ENCODE measurements at places on chromosomes 2 and 18. TPM values are rescaled to one million over a fixed set of nuclear protein-coding genes. Genes with fewer than 3 reads are reported as not detected.
A peak's percentile ranks its signal among the peaks of the same experiment; 100 is the strongest.

DNA sequence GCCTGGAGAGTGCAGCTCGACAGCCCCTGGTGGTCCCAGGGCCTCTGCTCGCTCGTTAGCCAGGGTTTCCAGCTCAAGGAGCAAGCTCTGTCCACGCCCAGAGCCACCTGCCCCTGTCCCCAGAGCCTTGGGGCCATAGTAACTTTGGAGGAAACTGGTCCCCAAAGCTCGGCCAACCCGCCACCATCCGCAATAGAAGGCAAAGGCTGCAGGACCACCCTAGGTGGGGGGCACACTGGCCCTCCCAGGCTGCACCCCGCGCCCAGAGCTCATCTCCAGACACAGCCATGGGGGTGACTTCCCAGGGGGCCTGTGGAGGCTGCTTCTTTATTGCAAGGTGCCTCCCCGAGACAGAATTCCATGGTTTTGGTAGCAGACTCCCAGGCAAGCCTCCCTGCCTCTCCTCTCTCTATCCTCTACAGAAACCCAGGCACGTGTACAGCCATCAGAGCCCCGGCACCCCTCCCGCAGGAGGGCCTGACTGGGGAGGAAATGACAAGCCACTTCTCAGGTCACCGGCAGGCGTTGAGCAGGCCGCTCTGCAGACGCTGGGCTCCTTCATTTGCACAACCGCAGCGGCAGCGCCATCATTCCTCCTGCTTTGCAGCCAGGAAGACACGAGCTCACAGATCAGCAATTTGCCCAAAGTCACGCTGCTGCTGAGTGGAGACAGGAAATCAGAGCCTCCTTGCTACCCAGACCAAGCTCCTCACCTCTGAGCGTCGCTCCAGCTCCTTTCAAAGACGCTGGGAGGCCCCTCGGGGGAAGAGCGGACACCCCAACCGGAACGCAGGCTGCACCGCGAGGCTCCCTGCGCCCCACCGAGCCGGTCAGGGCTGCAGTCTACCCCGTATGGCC lies 80.2 kb downstream of the NDUFA10 start:
- peak; percentile 90 for DNase-seq

Gene COLEC11
- total RNA-seq, result 3.8 TPM

Gene SLC14A1
- total RNA-seq, result 2.2 TPM

DNA sequence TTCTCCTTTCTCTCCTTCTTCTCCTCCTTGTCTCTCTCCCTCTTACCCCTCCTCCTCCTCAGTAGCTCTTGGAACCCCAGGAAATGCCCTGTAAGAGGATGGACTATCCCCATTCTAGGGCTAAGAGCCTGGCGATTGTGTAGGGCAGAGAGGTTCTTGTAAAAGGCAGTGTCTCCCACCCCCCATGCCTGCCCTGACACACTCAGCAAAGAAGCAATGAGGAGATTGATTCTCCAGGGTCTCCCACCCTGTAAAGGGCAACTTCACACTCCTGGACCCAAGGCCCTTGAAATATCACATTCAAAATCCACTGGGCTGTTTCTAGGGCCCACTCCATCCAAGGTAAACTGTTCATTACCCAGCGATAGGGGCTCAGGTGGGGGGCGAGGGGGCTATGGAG lies 144.1 kb downstream of the INSIG2 start:
- no peak for DNase-seq

DNA sequence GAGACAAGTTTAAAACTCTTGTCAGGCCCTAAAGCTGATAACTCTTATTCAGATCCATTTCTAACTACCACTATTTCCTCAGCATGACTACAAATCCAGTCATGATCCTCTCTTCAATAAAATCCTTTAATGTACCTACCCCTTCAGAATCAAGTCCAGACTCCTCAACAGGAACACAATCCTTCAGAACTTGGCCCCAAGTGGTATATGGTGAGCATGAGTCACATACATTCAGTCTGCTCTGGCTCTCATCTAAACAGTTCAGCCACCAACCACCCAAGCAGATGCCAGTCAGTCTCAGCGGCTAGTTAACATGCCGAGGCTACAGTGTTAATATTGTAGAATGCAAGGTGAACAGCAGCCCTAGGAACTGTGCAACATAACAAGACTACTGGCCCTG lies 9.7 kb downstream of the LMAN2L start:
- DNase-seq, result no peak

Gene CD207
- not detected for total RNA-seq

DNA sequence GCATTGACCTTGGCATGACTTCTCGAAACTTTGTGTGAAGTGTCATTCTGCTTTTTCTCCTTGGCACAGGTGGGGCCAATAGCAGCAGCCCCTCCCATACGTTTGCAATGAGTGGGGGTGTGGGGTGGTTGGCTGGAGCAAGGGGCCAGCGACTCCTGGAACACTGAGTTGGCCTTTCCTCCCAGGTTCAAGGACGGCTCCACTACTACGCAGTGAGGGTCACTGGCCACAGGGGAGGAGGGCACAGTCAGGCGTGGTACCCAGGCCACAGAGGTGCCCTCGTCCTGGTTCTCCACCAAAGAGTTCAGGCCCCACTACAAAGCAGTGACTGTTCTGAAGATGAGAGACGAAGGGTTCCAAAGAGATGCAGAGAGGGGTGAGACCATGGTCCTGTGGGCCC lies 70.6 kb upstream of the OTOS start:
- DNase-seq, result peak; percentile 49

- no peak for DNase-seq
Measured at GRCh38 chr2:24508878-24509277, 17.8 kb downstream of the NCOA1 start.

Gene SMYD1
- not detected for total RNA-seq

DNA sequence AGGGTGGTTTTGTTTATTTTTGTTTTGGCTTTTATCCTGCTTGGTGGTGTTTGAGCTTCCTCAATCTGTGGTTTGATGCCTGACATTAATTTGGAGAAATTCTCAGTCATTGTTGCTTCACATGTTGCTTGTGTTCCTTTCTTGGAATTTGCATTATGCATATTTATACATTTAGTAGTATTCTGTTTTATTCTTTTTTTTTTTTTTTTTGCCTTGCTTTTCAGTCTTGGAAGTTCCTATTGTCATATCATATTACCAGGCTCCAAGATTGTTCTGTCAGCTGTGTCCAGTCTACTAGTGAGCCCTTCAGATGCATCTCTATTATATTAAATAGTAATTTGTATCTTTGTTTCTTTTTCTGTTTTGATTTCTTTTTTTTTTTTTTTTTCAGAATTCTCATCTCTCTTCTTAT lies 77.0 kb downstream of the EPC2 start:
- DNase-seq, result no peak

DNA sequence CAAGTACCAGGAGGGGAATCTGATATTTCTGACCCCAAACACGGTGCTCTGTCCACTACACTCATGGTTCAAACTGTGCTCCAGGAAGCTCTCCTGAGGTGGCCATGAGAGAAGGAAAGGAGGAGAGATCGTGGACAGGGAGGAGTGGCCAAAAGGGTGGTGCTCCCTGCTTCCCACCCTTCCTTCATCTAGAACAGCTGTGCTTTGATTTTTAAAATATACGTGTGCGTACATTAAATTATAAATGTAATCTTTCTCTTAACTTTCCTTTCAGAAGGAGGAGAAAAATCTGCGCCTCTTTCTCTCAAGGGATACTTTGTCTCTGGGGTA lies 8.2 kb upstream of the CHRNA1 start:
- DNase-seq, result no peak

DNA sequence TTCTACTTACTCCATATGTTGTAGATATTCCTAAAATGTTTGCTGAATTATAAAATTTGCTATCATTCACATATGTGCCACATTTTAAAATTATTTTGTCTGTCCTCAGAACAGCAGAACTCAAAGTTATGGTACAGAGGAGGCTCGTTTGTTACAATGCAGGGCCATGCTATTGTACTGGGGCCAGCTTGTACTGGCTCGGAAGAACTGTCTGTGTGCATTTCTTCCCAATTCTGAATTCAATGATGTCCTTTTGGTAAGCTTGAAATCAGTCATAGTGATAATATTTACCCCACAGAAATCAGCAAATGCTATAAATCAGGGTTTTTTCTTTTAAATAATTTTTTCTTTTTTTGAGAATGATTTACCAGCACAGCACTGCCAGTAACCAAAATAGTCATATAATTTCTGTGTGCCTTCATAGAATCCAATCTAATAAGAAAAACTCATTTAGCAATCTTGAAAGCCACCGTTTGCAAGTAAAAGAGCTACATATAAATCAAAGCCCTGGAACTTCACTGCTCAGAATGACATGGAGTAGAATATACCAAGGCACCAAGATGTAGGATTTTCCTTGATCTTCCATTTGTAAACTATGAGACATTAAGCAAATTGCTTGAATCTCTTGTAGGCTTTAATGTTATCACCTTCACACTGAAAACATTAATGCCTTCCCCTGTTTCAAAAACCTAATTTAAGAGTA lies 90.7 kb upstream of the EPHA4 start:
- DNase-seq, result no peak

DNA sequence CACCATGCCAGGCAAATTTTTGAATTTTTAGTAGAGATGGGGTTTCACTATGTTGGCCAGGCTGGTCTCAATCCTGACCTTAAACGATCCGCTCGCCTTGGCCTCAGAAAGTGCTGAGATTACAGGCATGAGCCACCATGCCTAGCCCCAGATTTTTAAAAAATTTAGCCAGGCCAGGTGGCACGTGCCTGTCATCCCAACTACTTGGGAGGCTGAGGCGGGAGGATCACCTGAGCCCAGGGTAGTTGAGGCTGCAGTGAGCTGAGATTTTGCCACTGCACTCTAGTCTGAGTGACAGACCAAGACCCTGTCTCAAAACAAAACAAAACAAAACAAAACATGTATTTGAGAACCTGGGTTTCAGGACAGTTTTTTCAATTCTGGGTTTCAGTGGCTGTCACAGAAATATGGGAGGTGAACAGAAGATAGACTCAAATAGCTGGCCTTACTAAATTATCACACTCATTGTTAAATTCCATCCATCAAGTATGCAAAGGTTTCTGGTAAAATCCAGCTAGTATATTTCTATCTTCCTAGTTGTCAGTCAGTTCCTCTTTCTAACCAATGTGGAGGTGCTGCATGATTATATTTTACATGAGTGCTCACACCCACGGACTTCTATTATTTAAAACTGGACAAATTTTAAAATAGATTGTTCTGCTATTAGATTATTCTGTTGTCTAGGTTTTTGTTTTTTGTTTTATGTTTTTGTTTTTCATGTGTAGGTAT lies 5.4 kb downstream of the ALPG start:
- no peak for DNase-seq

Gene TGFA
- 0.71 TPM for total RNA-seq

- DNase-seq, result no peak
Measured at GRCh38 chr2:74767618-74768017, 66.3 kb upstream of the HK2 start.

Gene HOXD9
- 7.9 TPM for total RNA-seq

Gene ICA1L
- total RNA-seq, result 11.1 TPM

DNA sequence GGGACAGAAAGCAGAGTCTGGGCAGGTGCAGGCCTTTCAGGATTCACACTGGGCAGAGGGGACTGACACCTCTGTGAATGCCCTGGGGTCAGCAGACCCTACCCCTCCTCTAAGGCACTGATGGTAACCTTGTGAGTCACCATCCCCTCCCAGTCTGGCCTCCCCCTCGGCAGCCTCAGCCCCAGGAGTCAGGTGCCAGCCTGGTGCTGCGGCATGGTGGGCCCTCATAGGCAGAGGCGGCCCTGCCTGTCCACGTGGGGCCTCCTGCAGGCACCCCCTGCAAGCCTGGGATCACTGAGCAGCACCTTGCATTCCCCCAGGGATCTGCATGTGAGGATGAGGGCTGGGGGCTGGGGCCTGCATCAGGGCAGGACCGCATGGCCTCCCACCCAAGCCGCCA lies 4.8 kb upstream of the GPR17 start:
- DNase-seq, result no peak

GRCh38 chr2:63484481-63484880 lies 103.8 kb downstream of the WDPCP start:
- DNase-seq, result no peak

Gene ELOA2
- not detected for total RNA-seq

GRCh38 chr2:181140414-181140813 lies 160.0 kb downstream of the UBE2E3 start:
- DNase-seq, result no peak

- peak; percentile 66 for DNase-seq
Measured at GRCh38 chr2:100235098-100235497, 87.2 kb downstream of the LONRF2 start.

GRCh38 chr2:74198461-74199274 lies at the start of gene MTHFD2:
Gene MTHFD2 (plus strand): TSS chr2:74198615. CDS start chr2:74198642, 27 bp downstream.
- DNase-seq, result peak; percentile 98

- DNase-seq, result no peak
Measured at GRCh38 chr2:203446780-203447179, 88.3 kb downstream of the RAPH1 start.

- no peak for DNase-seq
Measured at GRCh38 chr18:22057908-22058527, 111.4 kb upstream of the GATA6 start.

Gene FRZB
- 5.4 TPM for total RNA-seq

GRCh38 chr2:238024986-238025385 lies 35.8 kb upstream of the SCLY start:
- no peak for DNase-seq

DNA sequence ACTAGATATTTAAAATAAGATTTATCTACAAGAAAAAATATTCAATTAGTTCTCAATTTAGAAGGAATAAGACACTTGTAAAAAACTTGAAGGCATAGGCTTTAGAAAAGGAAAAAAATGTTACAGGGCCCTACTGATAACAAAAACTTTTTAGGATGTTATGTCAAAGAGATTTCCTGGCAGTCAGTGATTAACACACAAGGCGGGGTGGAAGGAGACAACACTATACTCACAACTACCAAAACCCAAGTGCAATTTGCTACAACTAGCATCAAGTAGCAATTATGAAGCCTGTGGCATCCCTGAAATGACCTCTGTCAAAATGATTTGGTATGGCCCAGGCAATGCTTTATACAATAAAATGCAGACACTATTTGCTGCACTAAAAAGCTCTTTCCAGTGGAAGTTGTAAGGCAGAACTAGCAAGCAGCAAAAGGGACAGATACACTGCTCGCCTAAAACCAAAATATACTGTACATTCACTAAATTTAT lies 15.3 kb downstream of the STRN start:
- no peak for DNase-seq

- no peak for DNase-seq
Measured at GRCh38 chr2:219225350-219225749, 4.1 kb downstream of the ATG9A start.

GRCh38 chr2:75221862-75222261 lies 22.5 kb upstream of the TACR1 start:
- DNase-seq, result no peak

- no peak for DNase-seq
Measured at GRCh38 chr2:45886171-45886663, 234.7 kb downstream of the PRKCE start.

Gene B4GALT6
- 4.2 TPM for total RNA-seq

Gene C2orf74
- 6.6 TPM for total RNA-seq

DNA sequence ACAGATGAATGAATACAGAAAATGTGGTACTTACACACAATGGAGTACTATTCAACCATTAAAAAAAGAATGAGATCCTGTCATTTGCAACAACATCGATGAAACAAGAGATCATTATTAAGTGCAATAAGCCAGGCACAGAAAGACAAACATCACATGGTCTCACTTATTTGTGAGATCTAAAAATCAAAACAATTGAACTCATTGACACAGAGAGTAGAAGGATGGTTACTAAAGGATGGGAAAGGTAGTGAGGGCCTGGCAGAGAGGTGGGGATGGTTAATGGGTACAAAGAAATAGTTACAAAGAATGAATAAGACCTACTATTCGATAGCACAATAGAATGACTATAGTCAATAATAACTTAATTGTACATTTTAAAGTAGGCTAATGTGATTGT lies 393.5 kb downstream of the SATB2 start:
- no peak for DNase-seq
